CD4-positive, alpha-beta T cell (primary cell): ENCODE measurements at places on chromosomes 11 and 22. TPM values are rescaled to one million over a fixed set of nuclear protein-coding genes. Genes with fewer than 3 reads are reported as not detected.

DNA sequence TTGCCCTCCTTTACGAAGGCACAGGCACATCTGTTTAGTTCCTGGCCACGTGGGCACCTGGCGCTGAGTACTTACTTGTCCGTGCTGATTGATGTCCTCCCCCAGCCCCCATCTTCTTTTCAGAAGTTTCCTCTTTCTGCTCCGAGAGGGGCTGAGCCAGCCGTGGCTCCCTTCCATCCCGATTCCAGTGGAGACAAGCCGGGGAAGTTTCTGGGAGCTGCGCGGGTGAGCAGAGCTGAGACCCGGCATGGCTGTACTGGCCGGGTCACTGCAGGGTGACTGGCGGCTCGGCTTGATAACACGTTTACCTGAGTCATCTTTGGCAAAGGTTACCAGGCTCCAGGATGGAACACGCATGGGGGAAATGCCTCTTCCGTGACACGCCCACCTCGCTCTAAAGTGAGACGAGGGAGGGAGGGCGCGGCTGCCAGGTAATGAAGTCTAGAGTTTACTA is 45.4 kb upstream of the ATXN10 start:
- no peak overlapping the region for H3K4me3 ChIP-seq
- no peak overlapping the region for H3K27ac ChIP-seq
- H3K36me3 ChIP-seq = no peaks in the 10 kb centered on the region

DNA sequence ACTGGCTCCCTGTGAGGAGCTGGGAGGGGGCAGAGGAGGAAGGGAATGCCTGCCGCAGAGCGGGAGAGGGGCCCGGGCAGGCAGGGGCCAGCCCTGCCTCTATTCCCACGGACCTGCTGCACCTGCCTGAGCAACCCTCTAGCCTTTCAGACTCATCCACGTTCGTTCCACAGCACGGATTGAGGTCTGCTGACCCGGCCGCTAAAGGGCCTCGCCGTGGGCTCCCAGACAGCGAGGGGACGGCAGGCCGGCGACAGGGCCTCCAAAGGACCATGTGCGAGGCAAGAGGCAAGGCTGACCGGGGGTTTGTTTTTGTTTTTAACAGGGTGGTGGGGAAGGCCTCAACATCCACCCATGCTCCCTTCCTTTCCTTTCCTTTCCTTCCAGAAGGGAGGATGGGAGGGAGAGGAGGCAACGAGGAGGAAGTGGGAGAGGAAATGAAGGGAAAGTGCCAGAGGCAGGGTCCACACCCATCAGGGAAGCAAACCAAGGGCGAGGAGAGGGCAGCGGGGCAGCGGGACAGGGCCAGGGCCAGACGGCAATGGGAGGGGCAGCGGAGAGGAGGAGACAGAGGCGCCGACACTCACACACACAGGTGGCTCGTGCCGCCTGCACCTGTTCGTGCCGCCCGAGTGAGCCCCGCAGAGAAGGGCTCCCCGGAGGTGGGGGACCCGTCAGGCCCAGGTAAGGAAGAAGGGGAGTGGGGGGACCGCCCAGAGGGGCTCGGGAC is 7.5 kb downstream of the LRFN4 start:
- no peak overlapping the region for H3K4me3 ChIP-seq
- DNase-seq = no peak
- no peak overlapping the region for H3K27ac ChIP-seq

DNA sequence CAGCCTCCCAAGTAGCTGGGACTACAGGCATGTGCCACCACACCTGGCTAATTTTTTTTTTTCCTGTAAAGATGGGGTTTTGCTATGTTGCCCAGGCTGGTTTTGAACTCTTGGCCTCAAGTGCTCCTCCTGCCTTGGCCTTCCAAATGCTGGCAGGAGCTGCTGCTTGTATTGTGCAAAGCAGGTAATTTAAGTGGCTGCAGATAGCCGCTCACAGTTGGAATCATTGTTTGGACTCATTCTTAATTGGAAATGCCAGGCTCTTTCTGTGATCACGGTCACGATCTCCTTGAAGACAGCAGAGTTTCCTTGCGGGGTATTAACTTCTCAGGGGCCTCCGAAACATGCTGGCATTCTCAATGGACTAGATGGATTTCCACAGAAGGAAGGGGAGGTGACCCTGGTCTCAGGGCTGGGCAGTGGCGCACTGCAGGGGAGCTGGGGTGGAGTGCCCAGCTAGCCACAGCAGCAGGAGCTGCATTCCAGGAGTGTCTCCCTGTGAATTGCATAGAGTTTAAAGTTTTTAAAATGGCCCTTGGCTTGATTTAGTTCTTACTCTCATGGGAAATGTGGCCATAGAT is 136.1 kb downstream of the MORC2 start:
- no peak for DNase-seq
- H3K36me3 ChIP-seq = no peaks in the 10 kb centered on the region
- H3K27ac ChIP-seq = no peak overlapping the region

DNA sequence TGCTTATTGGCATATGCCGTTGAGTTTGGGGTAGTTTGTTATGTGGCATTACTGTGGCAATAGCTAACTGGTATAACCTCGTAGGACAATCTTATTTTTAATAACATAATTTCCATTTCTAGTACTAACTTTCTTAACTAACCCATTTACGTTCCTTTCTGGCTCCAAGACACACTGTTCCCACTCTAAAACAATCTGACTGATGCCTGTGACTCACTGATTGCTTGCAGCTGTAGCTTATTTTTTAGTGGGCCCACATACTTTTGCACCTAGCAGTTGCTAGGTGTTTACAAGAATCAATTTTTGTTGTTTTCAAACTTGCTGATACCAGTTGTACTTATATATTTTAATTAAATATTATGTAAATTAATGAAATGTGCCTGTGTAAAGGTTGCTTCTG is 52.2 kb downstream of the FAT3 start:
- H3K4me1 ChIP-seq = no peaks in the 10 kb centered on the region
- no peak overlapping the region for H3K27ac ChIP-seq
- no peaks in the 10 kb centered on the region for H3K36me3 ChIP-seq

GRCh38 chr11:68581439-68581838 is 102.9 kb upstream of the GAL start:
- H3K27ac ChIP-seq = no peak overlapping the region
- no peaks in the 10 kb centered on the region for H3K4me1 ChIP-seq
- peaks cover 87% of the 10 kb centered on the region for H3K36me3 ChIP-seq
- H3K27me3 ChIP-seq = no peaks in the 10 kb centered on the region
- no peak overlapping the region for H3K4me3 ChIP-seq
- no peak for DNase-seq

Gene KCNJ1
- 0.22 TPM for total RNA-seq
